ENCODE measurements at places on chromosomes 5 and 9. TPM values are rescaled to one million over a fixed set of nuclear protein-coding genes. Genes with fewer than 3 reads are reported as not detected.

Gene RANBP3L
- total RNA-seq: not detected

DNA sequence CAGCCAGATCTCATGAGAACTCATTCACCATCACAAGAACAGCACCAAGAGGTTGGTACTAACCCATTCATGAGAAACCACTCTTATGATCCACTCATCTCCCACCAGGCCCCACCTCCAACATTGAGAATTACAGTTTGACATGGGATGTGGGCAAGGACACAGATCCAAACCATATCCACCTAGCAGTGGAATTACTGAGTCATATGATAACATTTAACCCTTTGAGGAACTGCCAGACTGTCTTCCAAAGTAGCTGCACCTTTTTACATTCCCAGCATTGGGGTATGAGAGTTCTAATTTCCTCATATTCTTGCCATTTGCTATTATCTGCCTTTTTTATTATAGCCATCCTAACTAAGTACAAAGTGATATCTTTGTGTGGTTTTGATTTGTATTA is 51.9 kb downstream of the CTNNA1 start:
- DNase-seq: peak; percentile 18

Gene LRRC70
- 1.4 TPM for total RNA-seq

GRCh38 chr5:99807346-99807745 is 727.8 kb upstream of the FAM174A start:
- DNase-seq: no peak

- no peak for DNase-seq
Observed at GRCh38 chr9:130446101-130446861, 1.5 kb downstream of the ASS1 start.

All from A172 (cell line).